ENCODE measurements at places on chromosomes 1 and 21.

- no peak for DNase-seq
Observed at GRCh38 chr1:20725189-20726117, 7.0 kb downstream of the SH2D5 start.

DNA sequence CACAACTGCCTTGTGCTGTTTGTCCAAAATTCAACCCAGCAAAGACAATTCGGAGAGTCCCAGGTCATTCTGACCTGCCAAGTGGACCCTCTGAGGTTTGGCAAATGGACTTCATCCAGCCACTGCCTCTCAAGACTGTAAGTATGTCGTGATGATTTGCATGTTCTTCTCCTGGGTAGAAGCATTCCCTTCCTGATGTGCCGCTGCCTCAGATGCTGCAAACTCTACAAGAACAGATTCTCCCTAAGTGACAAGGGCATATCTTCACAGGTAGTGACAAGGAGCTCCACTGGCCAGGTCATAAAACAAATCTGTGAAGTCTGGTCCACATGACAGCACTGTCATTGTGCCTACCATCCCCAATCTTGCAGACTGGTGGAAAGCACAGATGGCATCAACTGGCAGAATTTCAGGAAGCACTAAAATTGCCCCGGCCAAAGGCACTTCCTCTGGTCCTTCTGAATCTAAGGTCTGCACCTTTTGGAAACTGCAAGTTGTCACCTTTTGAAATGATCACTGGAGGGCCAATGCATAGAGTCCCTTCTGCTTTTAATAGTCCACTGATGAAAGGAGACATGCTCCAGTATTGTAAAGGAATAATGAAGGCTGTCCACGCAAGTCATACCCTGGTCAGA lies 27.4 kb downstream of the POFUT2 start:
- no peak for DNase-seq

GRCh38 chr21:27021046-27021445 lies 54.2 kb upstream of the ADAMTS5 start:
- no peak for DNase-seq

DNA sequence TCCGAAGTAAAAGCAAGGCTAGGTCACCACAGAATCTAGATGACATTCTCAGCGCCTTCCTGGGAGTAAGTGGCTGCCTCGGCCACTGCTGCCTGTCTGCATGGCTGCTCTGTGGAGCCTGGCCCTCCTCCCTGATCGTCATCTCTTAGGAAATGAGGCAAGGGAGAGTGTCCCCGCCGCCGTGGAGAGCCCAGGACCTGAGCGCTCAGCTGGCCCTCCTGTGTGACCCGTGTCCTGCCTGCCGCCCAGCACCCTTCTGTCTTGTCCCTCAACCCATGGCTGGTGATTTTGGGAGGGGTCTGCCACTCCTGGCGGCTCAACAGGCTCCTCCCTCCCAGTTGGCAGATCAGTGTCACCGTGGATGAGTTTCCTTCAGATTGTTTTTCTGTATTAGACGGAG lies 156.4 kb upstream of the COL6A1 start:
- no peak for DNase-seq

DNA sequence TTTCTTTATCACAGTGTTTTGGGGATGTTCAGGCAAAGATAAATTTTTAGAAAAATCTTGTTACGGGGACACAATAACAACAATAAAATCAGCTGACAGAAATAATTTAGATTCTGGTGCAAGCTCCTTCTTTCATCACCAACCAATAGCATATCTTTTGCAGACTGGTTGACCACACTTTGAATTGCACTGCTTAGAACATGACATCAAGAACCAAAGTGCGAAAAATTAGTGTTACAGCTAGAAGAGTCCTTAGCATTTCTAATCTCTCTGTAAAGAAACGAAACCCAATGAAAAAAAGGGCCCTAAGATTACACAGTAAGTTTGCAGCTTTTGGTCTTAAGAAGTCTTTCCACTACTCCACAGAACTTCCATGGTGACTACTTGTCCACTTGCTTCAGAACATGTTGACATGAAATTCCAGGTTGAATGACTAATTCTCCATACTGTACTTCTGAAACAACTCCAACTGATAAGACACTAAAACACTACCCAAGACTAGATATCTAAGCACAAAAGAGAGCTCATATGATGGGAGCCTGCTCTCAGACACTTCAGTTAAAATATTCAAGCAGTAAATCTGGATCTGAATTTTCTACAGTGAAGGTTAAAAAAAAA lies 31.3 kb downstream of the XKR8 start:
- DNase-seq: no peak

- no peak for DNase-seq
Observed at GRCh38 chr1:209370241-209370995, 213.1 kb upstream of the CAMK1G start.

DNA sequence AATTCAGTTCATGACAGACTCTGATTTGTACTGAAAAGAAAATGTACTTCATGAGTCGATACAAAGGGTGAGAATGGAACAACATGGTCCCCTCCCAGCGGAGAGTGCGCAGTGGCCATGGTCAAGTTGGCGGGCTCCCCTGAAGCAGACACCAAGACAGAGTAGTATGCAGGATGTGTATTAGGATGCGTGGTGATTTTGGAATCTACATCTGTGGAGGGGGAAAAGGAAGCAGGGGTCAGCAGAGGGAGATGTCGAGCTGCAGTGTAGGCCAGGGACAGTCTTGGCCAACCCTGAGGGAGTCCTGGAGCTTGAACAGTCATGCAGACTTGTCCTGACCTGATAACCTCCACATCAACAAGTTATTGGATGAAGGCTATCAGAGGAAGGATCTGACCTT lies 481.0 kb downstream of the OMA1 start:
- DNase-seq: no peak

- no peak for DNase-seq
Observed at GRCh38 chr1:52041551-52042185, 8.1 kb upstream of the KTI12 start.

DNA sequence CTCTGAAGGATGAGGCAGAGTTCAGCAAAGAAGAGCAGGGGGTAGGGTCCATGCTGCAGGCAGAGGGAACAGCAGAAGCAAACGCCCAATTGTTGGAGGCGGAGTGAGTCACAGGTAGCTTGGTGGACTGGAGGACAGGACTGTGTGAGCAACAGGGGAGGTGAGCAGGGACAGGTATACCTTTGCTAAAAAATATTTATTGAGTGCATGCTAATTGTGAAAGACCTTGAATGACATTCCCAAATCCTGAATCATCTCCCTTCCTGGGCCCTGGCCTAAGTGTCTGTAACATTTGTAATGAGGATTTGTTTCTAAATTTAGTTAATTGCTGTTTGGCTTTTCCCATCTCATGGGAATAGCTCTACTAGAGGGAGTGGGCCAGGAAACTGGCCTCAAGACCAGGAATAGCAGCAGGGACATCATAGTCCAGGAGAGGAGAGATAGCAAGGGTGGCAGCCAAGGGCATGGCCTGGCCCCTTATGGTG lies 123.7 kb downstream of the FOXD2 start:
- DNase-seq: no peak

DNA sequence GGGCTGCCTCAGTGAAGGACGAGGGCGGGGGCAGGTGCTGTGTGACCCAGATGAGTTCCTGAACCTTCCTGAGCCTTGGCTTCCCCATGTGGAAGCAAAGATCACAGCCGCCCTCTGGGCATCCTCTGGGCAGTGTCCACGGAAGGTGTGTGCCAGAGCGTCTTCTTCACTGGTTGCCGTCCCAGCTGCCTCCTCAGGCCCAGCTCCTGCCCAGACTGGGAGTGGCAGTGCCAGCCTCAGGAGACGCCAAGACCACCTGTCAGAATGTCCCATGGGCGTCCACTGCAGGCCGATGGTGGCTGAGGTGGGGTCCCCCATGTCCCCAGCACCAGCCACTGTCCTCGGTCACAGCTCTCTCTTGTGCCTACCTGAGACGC lies 10.2 kb downstream of the ARHGEF16 start:
- no peak for DNase-seq

DNA sequence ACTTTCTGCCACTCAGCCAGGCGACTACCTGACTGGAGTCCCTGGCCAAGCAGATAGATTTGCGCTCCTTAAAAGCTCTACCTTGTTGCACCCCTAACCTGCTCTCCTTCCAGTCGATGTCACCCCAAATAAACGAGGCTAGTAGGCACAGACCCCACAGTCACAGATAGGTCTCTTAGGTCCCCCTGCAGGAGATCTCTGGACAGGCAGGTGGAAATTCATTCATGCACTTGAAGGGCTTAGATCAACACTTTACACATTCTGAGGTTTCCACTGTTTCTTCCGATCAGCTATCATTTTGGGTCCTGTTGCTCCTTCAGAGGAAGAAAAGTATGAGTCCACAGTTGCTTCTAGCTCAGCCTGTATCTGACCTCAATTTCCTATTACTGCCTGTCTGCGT lies 272.6 kb upstream of the FMN2 start:
- no peak for DNase-seq

DNA sequence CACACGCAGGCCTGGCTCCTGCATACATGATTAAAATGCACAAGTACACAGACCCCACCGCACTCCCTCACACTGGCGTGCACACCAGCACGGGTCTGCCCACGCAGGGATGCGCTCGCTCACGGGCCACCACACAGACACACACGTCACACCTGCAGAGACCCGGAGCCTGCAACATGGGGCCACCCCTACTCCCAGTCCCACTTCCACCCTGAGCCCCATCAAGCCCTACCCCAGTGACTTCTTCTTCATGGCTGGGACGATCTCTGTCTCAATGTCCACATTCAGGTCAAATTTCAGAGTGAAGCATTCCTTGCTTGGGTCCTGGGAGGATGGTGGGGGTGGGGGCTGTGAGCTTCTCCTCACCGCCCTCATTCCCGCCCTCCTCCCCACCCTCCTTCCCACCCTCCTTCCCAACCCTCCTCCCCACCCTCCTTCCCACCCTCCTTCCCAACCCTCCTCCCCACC lies 8.9 kb upstream of the TNFRSF25 start:
- no peak for DNase-seq

DNA sequence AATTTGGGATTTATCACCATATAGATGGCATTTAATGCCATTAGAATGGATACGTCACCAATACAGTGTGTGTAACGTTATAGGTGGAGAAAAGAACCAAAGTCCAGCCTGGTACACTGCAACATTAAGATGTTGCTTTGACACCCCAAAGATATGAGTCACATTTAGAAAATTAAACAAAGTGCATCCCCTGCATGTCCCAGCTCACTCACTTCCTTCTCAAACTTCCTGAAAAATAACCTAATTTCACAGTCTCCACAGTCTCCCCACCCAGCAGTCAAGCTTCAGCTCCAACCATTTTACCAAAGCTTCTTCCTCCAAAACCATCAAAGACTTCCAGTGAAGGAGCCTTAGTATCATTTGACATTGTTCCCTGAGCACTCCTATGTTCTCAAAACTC lies 111.9 kb downstream of the OMA1 start:
- DNase-seq: no peak

DNA sequence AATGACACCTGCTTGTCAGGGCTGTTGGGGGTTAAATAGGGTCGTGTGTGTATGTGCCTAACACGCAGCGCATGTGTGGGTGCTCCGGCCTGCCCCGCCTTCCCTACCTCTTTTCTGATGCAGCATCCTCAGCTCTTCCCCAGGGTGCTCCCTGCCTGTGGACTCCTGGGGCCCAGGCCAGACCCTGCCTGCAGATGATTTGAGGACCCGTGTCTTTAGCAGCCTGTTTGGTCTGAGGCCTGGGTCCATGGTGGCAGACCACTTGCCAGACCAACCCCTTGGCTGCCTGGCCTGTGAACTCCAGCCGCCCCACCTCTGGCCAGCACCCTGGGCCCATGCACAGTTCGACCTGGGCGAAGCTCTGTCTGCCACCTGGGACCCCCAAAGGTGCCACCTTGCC lies 57.0 kb upstream of the SIM2 start:
- DNase-seq: no peak

DNA sequence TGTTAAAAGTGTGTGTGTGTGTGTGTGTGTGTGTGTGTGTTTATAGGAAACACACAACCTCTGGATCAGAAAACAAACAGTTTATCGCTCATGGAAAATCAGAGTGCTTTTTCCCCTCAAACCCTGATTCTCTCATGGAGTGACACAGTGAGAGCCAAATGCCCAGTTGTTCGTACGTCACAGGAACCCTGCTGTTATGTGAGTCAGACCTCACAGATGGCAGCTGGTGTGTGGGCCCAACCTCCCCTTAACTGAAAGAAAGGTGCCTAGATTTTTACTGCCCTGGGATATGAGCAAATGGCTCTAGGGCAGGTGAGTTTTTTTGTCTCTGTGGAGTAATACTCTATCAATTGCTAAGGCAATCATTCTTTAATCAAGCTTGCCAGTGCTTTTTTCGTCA lies 1788.1 kb downstream of the BRINP3 start:
- no peak for DNase-seq

- DNase-seq: no peak
Observed at GRCh38 chr1:236990052-236990445, 14.2 kb downstream of the MT1HL1 start.

- DNase-seq: no peak
Observed at GRCh38 chr1:82177192-82177591, 376.5 kb downstream of the ADGRL2 start.

DNA sequence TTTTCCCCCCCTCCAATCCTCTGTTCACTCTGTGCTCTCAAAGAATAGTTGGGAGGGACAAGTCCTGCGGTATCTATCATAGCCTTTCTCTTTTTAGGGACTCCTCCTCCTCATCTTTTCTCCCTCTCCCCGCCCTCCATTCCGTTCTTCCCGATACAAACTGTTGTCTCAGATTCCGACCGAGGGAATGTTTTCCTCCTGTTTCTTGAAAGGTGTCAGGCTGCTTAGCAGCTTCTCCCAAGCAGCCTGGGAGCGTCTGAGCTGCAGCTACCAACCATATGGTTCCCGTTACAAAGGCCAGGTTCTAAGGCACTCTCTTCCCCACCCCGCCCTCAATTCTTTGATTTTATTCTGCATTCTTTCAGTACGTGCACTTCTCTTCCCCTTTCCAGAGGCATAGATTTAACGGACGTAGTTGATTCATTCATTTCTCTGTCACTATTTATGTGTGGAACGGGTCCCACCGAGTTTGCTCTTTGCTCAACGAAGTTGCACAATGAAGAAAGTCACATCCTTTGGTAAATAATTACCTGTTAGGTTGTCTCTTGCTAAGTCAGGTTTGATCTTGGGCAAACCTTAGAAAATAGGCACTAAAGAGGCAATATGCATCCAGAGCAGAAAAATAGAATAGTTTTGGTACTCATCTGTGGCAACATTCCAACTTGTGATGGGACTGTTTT lies 2.8 kb downstream of the ADGRL2 start:
- no peak for DNase-seq

- peak; percentile 64 for DNase-seq
Observed at GRCh38 chr1:234851450-234852438, 241.8 kb upstream of the IRF2BP2 start.

DNA sequence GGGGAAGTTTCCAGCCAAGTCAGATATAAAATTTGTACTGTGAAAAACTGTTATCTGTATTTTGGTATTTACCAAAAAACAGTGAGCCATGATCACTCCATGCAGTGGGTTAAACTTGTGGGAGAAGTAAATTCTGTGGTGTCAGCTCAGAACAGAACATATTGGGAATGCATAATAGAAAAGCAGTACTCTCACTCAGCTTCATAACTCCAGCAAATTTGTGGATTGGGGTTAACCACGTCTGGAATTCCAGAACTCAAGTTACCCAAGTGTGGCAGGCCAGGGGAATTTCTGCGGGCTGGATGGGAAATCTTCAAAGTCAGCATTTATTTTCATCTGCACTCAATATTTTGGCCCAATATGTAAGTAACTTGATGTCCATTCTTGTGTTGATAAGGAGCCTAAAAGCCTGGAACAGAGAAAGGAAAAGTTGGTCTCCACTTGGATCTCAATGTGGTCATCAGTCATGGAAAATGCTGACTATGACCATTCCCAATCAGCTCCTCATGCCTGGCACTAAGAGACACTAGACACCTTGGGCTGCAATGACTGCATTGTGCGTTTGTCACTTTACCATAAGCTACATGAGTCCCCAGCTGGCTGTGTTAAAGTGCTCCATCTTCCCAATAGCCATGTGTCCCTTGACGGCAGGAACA lies 39.1 kb upstream of the ENAH start:
- DNase-seq: no peak
